ENCODE measurements at places on chromosomes 16 and 17.

DNA sequence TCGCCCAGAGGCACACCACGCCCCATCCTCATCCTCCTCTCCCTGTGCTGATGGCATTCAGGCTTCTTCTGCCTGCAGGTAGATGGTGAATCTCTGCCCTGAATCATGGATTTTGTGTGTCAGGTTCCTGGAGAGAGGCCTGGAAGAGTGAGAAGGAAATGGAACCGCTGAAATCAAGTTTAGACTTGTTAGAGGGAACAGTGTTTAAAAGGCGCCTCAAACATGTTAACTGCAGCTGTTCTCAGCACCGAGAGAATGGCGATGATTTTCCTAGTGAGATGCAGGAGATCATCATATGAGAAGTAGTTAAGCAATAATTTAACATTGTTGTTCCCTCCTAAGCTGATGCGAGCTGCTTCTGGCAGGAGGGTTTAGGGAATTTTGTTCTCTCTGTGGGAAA, 744.4 kb upstream of the EEF2KMT start:
- DNase-seq = no peak

DNA sequence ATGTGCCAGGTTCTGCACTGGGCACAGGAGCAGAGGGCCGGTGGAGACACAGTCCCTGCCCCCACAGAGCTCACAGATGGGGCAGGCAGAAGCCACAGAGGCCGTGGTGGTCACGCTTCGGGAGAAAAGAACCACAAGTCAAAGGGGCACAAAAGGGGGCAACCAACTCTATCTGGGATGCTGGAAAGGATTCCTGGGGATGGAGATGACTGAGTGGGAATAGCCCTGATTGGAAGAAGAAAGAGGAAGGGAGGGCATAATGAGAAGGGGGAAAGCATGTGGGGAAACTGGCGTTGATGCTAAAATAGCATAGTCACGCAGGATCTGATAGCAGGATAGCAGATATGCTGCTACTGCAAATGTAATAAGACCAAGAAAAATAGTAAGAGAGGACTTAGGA, 69.7 kb downstream of the VAT1L start:
- no peak for DNase-seq

GRCh38 chr16:81680444-81681275, 98.4 kb upstream of the PLCG2 start:
- DNase-seq = no peak

GRCh38 chr17:41537614-41537954, 9.5 kb upstream of the KRT19 start:
- DNase-seq = no peak

GRCh38 chr16:28140788-28141618, 70.8 kb downstream of the XPO6 start:
- peak; percentile 38 for DNase-seq

DNA sequence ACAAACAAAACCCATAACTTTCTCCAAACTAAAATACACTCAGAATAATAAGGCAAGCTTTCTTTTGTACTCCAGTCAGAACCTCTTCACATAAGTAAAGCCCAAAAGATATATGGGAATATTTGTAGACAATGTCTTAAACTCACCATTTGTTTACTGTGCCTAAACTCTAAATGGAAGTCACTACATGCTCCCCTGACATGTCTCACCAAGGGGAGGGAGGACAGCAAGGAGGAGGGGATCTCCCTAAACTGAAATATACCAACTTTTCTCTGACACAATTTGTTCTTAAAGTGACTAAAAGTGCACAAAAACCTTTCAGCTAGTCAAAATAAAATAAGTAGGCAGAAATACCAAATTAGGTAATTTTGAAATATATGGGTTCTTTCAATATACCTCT, 38.5 kb downstream of the GRB7 start:
- no peak for DNase-seq

DNA sequence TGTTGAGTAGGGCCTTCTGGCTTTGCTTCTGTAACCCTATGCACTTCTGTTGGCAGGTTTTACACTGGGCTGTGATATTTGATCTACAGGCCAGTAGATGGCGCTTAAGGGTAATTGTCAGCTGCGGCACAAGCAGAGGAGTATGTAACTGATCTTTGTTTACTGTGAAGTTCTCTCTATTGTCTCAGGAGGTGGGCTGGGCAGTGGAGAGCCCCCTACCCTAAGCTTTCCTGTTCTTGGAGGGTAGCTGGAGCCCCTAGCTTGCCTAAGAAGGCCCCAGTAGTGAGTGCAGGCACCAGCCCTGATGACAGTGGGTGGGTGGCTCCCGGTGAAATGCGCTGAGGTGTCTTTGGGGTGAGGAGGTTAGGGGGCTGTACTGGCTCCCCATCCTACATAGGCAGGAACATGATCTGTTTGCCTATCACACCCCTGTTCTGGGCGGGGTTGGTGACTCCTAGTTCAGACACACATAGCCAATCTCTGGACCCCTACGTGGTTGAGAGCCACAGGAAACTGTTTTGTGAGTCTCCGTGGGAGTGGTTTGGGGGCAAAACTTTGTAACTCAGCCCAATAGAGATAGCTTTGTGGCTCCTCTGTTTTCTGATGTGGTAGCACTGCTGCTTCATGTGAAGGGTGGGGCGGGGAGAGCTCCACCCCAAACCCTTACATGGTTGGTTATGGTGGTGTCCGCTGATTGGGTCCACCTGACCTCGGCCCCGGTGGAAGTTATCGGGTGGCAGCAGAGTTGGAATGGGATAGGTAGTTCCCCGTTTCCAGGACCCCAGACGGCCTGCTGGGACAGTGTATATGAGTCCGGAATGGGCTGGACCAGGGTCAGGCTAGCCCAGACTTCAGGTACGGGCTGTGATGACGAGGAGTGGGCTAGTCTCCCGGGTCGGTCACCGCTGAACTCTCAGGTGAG, 60.4 kb downstream of the SLFN11 start:
- peak; percentile 81 for DNase-seq

Measured in effector CD8-positive, alpha-beta T cell (primary cell).